ENCODE measurements at places on chromosomes 6 and 20.

DNA sequence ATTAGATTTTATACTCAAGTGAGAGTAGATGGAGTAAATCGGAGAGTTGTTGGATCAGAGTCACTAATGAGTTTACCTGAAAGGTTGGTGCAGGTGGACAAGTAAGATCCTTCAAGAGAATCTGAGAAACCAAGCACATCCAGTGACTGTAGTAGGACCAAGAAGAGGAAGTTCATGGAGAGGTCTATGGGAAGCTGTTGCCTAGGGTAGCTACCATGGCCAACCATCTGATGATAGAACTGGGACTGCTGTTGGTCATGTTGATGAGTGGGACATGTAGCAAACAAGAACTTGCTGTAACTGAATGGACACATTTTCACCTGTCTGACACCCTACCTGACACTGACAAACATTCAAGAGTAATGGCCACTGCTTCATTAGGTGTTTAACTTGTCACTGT, 11.3 kb upstream of the ADGB start:
- DNase-seq = no peak

- DNase-seq = peak; percentile 8
These were observed 54.0 kb upstream of the HMGCLL1 start for GRCh38 chr6:55632953-55633352.

- no peak for DNase-seq
These were observed 12.3 kb downstream of the CST5 start for GRCh38 chr20:23867152-23867776.

DNA sequence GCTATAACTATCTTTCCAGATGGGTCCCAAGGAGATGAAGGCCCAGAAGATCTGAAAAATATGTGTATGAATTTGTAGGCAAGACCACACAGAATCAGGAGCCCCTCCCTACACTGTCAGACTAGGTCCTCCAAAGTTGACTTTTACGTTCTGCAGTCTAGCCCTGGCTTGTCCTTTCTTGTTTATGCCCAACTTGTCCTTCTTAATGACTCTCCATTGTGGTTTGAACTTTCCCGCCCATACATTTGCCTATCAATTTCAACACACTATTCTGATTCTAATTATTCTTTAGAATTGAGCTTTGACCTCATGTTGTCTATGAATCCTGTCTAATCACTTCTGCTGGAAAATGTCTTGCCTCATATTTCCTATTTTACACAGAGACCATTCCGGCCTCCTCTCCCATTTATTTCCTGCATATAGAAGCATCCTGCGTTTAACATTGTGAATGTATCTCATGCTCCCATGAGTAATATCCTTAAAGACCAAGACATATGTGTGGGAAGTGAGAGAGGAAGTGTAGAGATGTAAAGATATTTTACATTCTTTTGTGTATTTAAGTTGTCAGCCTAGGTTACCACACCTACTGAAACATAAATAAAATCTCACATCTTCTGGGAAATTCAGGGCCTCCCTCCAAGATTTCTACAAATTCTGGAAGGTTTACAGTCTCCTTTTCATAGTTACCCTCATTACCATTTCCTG, 348.3 kb downstream of the BCKDHB start:
- no peak for DNase-seq

- no peak for DNase-seq
These were observed 15.1 kb downstream of the KIF3B start for GRCh38 chr20:32292548-32292947.

DNA sequence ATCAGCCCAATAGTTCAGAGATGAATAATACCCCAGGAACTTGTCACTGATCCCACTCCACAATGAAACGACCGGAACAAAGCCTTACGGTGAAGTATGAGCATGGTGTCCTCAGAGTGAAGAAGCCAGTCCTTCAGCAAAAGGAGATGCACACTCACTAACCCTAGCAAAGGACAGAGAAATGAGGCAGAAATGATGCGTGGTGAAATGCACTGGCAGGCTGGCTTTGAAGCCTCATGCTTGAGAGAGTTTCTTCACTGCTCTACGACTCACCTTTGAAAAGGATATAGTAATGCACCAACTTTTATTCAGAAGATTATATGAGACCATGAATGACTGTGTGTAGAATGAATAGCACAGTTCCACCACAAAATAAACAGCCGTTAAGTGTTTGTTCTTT, 74.8 kb downstream of the PHACTR1 start:
- DNase-seq = no peak

- peak; percentile 21 for DNase-seq
These were observed 1.5 kb downstream of the NRM start for GRCh38 chr6:30689022-30689865.

- DNase-seq = no peak
These were observed 301.8 kb downstream of the FOXC1 start for GRCh38 chr6:1911474-1911873.

- DNase-seq = no peak
These were observed 127.6 kb downstream of the MRPL14 start for GRCh38 chr6:43999628-44000027.

DNA sequence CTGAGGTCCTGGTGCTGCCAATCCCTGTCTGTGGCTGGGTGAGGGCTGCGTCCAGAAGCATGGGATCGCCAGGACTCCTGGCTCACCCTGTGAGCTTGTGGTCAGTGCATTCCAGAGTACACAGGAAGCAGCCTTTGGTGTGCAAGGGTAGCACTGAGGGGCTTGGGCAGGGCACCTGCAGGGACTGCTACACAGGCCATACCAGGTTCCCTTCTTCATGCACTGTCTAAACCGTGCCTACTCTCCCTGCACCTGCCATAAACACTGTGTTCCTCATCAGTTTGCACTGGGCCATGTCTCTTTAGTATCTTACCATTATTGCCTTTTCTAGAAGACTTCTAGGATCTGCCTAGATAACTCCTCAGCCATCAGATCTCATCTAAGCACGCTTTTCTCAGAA, 72.8 kb upstream of the NKX2-2 start:
- no peak for DNase-seq

- DNase-seq = no peak
These were observed 164.8 kb upstream of the GGTLC1 start for GRCh38 chr20:24153101-24154040.

DNA sequence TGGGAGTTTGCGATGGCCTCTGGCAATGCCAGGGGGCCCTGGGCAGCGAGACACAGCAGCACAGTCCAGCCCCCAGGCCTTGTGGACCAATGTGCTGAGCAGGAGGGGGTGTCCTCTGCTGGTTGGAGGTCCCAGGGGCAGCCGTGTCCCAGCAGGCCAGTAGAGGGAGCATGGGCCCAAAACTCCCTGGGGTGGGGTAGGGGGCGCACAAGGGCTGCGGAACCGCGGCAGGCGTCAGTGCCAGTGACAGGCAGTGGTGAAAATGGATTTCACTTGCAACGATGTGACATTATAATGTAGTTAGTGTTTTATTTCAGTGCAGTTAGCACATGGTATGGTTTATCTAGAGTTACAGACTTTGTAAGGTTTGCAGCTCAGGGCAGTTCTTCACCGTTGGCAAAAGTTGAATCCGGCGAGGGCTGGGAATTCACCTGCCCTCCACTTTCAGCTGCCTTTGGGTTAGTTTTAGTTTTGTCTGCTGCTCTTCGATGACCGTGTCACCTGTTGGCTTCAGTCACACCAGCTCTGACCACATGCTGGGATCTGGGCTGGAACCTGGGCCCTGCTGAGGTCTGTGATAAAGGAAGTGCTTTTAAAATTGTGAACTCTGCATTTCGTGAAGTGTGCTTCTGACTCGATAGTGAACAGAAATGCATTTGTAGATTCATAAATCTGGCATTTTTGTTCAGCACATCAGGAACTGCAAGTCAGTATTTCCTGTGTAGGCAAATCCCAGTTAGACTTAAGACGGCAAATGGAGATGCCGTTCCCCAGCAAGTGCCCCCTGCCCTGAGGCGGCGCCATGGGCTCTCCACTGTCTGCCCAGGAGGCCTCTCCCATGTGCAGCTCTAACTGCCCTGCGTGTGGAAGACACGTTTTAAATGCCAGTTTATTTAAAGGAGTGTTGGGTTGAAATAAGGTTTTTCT, 46.8 kb downstream of the PYGB start:
- peak; percentile 52 for DNase-seq

Data from RKO (cell line).